ENCODE measurements at places on chromosomes 16 and 17.

GRCh38 chr17:58786586-58787295 lies 31.1 kb downstream of the PPM1E start:
- DNase-seq, result peak; percentile 93

- no peak for DNase-seq
Observed at GRCh38 chr16:6211644-6212043, 1114.0 kb upstream of the EEF2KMT start.

- no peak for DNase-seq
Observed at GRCh38 chr17:69098625-69099024, 37.9 kb upstream of the ABCA9 start.

DNA sequence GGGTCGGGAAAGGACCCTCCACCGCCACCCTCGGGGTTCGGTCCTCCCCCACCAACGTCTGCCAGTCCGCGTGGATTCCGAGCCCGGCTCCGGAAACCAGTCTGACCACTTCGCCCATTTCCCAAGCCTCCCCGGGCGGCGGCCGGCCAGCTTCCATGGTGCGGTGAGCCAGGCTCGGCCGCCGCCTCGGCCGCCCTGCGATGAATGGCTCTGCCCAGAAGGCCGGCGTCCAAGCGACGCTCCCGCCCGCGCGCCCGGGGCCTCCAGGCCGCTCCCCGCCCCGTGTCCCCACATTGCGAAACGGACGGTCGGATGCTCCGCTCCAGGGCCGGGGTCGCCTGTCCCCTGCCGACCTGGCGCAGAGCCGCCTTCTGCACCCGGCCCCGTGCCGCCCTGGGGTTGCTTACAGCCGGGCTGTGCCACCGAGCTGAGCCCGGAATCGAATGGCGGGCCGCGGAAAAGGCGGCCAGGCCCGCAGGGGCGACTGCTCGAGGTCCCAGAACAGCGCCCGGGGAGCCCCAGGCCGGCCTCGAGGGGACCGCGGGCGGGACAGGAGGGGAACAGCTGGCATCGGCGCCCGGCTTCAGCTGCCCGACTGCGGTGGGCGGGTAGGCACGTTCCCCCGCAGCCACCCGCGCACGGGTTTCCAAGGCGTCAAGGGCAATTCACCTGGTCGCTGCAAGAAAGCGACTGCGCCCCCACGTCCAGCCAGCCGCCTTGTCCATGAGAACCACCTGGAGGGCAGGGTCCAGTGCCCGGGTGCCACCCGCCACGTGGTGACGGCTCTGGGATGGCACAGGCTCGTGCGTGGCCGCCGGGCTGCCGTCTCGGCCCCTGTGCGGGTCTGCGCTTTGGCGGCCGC lies 18.3 kb upstream of the CBX8 start:
- no peak for DNase-seq

DNA sequence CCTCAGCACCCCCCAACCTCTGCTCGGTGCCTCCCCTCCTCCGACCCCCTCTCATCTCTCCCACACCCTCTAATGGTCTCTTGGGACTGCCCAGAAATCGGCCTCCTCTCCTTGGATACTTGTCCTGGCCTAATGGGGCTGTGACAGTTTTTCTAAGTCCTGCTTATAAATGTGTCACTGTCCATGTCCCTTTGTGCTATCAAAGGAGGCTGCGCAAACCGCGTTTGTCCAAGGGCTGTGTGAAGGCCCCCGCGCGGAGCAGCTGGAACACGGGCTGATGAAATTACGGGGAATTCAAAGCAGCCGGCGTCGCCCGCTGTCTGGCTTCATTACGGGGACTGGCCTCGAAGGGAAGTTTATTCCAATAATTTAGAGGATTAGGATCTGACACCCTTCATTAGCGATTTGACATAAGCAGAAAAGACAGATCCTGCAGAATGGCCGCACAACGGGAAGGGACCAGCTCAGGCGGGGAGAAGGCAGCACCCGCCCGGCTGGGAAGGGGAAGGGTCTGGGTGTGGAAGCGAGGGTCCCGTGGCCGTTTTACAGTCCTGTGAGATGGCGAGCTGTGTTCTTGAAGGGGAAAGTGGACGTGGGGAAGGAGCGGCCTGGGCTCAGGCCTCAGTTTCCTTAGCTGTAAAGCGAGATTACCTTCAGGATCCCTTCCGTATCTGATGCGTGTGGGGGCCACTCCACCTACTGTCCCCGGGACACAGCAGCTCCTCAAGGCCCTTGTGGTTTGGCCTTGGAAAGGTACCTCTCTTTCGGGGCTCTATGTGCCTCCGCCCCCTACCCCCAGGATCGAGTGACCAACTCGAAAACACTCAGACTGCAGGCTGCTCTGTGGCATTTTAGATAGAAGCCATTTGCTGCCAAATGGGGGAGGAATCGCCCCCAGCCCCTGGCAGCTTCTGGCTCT lies 1.6 kb upstream of the WFIKKN2 start:
- DNase-seq, result no peak

DNA sequence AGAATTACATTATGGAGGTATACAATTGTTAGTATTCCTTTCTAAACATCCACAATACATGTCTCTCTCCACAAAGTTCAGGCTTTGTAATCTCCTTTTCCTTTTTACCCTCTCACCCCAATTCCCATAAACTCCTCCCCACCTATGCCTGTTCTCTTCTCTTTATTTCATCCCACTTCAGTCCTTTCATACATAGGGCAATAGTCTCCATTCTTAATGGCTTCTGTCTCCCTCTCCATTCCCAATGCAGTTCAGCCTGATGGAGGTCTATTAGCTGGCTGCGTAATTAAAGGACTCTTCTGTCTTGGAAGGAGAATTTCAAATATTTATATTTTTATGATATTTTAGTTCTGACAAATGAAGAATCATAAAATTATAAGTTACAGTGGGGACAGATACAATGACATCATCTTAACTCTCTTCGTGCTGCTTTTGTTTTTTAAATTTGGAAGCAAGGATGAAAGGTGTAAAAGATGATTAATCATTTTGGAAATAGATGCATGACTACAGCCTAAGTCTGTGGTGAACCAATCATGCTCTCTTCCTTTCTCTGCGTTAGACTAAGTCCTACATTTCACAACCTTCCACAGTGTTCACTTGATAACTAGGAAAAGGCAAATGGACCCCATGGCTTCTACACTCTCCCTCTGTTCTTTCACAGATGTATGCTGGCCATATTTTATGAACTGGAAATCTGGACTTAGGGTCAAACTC lies 11.2 kb upstream of the FAM20A start:
- no peak for DNase-seq

DNA sequence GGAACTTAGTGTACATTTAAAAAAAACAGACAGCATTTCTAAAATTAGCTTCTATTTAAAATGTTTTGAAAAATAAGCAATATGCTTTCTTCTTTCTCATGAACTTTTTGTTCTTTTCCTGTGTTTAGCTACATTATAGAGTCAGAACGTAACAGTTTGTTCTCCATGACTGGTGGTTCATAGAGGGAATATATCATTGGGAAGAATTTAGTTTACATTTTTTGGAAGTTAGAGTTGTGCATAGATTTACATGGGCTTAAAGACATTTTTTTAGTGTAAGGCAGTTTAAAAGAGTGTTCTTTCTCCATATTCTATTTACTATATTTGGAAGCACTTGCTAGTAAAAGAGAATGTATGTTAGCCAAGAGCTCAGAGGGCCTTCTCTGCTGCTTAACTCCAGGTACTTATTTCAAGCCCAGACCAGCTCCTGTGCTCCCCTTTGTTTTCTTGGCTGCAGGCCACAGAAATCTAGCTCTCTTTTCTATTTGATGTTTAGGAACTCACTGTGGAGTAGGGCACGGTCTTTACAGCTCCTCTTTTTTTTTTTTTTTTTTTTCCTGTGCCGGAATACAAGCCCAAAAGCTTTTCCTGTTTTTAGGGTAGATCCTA lies 20.2 kb downstream of the AP2B1 start:
- DNase-seq, result no peak

DNA sequence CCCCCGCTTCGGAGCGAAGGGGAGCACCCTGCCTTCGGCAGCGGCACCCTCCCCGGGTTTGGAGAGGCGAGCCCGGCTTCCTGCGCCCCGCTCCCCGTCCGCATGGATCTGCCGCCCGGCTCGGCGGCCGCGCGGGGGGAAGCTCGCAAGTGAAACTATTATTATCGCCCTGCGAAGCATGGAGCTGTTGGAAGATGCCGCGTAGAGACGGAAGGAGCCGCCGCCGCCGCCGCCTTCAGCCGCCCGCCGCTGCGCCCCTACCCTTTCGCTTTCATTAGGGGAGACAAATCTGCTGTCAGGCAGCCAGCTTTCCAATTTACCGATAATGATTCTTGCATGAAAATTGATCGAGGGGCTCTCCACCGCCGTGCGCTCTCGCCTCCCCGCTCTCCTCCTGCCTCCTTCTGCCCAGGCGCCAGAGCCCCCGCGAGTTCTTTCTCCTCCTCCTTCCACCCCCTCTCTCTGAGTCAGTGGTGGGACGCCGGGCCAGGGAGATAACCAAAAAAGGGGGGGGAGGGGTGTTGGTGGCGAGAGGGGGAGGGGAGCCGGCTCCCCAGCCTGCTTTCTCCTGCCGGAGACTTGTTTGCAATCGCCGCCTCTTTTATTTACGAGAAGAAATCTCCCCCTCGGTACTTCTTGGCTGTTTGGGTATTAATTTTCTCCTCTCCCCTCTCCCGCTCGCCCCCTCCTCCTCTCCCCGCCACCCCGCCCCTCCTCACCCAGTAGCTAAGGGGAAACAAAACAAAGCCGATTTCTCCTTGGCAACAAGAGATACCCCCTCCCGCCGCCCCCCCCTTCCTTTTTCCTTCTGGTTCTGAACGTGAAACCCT lies 58.0 kb upstream of the GSE1 start:
- DNase-seq, result peak; percentile 68

- DNase-seq, result no peak
Observed at GRCh38 chr17:18004345-18004744, 31.7 kb downstream of the DRC3 start.

- no peak for DNase-seq
Observed at GRCh38 chr17:43027091-43028032, 2.3 kb downstream of the RND2 start.

DNA sequence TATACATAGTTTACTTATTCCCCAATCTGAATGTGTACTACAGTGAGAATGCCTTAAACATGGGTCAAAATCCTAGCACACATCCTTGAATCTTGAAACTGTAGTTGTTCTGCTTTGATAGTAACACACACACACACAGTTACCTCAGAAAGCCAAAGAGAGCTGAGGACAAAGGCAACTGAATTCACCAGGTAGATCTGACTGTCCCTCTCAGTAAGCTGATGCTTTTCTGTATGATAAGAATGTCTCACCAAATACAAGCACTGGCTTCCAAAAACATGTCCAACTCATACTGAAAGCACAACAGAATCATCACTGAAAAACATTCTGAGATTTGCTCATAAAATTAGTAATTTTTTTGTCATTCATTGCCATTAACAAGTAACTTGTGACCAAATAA lies 104.3 kb upstream of the DYNLRB2 start:
- no peak for DNase-seq

GRCh38 chr16:76970745-76971099 lies 220.3 kb upstream of the MON1B start:
- no peak for DNase-seq

DNA sequence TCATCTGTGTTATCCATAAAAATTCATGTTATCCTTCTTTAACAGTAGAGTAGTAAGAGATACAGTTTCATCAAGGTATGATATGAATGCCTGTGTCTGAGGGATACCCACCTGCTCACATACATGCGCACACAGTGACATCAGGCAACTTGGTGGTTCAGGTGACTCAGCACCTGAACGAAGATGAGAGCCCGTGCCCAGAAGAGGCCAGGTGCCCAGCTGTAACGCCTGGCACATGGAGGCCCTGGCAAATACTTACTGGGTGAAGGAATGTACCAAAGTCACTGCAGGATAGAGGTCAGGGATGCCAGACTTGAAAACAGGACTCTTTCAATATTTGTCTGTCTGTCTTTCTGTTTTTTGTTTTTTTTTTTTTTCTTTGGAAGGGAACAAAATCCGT lies 72.6 kb upstream of the LGALS9 start:
- no peak for DNase-seq

DNA sequence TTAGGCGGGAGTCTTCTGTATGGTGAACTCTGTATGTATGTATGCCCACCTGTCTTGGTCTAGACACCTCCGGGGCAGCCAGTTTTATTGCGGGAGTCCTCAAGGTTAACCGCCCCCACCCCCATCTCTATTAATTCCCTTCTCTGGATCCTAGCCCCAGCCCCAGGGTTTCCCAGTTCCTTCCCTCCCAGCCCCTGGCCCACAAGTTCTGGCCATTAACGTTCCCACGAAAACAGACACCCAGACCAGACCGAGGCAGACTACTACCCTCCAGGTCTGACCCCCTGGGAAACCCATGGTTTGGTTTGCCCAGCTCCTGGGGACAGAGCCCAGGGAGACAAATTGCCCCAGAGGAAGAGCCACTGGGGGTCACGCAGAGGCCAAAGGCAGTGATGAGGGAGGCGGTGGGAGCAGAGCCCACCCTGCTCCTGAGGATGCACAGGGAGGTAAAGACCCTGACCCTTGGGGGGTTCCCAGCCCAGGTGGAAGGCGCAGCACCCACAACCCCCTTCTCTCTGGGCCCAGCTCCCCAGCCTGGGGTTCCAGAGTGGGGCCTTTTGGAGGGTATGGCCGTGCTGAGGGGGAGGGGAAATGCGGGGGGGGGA lies 8.5 kb downstream of the TBKBP1 start:
- DNase-seq, result no peak

- no peak for DNase-seq
Observed at GRCh38 chr16:82010649-82011048, 621 bp downstream of the SDR42E1 start.

GRCh38 chr17:28855336-28855679 lies 492 bp downstream of the ERAL1 start:
- DNase-seq, result no peak

- DNase-seq, result peak; percentile 4
Observed at GRCh38 chr17:55090079-55090492, 121.5 kb downstream of the STXBP4 start.

DNA sequence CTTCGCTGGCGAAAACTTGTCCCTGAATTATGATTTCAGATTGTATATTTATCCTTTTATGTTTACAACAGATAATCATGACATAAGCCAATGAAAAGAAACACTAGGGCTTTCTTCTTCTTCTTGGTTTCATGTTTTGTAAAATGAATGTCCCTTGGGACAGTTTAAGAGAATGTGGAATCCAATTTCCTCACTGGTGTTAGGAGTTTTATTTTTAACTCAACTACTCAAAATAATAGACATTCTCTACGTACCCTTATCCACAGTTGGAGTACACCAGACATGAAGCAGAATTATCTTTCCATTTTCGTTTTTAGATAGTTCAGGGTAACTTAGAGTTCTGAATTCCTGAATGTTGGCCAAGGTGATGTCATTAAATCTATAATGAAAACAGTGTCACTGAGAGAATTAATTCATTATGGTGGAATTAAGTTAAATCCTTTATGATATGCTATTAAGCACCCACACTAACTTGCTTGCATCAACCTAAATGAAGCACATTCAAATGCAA lies 43.4 kb downstream of the IRX6 start:
- peak; percentile 10 for DNase-seq

- DNase-seq, result peak; percentile 6
Observed at GRCh38 chr17:6753546-6753945, 2.3 kb upstream of the XAF1 start.

- no peak for DNase-seq
Observed at GRCh38 chr17:11353601-11354000, 112.6 kb downstream of the SHISA6 start.

DNA sequence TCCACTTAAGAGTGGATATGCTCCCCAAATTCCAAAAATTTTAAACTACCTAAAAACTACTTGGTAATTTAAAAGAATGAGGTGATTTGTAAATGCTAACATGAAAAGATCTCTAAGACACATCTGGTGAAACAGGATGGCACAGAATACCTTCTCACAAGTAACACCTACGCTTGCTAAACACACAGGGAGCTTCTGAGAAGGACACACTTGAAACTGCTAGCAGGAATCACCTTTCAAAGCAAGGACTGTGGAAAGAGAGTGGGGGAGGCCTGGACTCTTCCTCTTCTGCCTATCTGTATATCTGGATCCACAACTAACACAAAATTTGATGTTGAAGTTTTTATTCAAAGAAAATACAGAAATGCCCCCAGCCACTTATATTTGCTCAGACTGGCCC lies 52.4 kb downstream of the CYTH1 start:
- DNase-seq, result no peak

Measured in foreskin fibroblast (primary cell).